ENCODE measurements at places on chromosomes 6 and 20.

DNA sequence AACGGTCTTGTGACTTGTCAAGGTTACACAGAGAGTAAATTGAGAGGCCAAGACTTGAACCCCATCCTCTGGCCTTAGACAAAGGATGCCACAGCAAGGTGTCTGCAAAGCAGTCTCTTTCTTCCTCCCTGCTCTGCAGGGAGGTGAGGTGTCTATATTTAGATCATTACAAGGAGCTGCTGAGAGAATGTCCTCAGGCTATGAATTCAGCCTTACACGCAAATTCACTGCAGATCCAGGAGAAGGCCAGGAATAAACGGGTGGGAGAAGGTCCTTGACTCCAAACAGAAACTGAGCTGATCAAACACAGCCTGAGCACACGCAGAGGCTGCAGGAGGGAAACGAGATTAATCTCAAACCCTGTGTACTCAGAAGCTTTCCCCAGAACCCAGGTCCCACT is 48.6 kb upstream of the PTPRT start:
- no peak for DNase-seq

- no peak for DNase-seq
These were observed 194.4 kb upstream of the TAB2 start for GRCh38 chr6:149122850-149123821.

DNA sequence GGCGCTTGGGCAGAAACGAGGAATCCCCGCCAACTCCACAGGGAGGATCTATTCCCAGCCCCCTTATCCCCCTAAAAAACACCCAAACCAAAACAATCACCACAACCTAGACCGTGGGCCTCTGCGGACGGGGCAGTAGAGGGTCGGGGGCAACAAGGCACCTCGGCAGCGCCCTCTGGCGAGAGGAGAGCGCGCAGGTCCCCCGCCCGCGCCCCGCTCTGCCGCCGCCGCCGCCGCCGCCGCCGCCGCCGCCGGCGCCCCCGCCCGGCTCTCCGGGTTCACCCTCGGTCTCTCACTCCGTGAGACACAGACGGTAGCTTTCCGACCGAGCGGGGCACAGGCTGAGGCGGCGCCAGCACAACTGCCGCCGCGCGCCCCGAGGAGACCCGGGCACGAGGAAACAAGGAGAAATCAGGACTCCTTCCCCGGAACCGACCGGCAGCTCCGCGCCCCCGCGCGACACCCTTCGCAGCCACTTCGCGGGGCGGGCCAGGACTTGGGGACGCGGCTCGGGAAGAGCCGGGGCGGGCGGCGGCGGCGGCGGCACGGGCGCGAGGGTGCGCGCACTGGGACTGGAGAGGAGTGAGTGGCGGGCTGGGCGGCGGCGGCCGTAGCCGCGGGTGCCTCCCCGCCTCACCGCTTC is at the start of gene SLC35F1:
Gene SLC35F1, plus strand, starts transcription at position 307 of the 643 bp plus-strand sequence.
- DNase-seq, result no peak

- DNase-seq, result no peak
These were observed 85.4 kb upstream of the HCRTR2 start for GRCh38 chr6:55088902-55089301.

DNA sequence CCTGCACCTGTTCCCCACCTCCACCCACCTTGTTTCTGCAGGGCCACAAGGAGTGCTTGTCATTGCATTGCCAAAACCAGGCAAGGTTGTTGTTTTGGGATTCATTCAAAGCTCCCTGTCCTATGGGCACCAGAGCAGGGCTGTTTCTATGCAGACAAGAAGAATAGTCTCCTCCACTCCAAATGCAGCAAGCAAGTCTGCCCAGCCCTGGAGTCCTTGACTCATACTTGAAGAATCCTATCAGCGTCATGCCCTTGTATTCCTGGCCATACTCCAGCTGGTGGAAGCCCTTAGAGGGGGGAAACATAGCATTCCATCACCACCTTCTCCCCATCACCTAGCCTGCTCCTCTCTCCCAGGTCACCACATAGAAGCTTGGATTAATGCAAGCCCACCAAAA is 145.3 kb upstream of the ECI2 start:
- DNase-seq, result no peak

GRCh38 chr6:132268209-132268608 is 133.1 kb downstream of the MOXD1 start:
- DNase-seq, result no peak

DNA sequence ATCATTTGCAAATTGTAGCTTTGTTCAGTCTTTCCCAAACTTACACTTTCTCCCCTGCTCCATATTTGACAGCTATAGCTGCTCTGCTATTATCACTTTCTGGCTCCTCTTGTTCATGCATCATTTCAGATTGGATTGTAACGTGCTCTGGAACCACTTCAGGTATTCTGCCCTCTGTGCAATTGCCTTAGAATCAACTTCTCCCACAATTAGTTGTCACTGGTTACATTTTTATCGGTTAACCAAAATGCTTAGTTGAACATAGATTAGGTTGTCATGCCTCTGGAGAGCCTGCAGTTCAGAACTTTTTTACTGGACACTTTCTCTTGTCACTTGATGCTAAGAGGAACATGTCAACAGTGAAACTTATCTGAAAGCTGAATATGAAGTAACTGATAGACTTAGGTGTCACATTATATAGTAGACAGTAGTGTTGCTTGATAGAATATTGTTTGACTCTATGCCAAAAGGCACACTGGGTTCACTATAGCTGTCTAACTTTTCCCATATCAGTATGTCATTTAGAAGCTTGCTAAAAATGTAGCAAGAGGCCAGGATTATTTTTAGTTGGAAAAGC is 127.7 kb upstream of the PTPRK start:
- no peak for DNase-seq

- DNase-seq, result no peak
These were observed 2.4 kb downstream of the TDP2 start for GRCh38 chr6:24664046-24664987.

- no peak for DNase-seq
These were observed 8.3 kb downstream of the NCR2 start for GRCh38 chr6:41343641-41344187.

DNA sequence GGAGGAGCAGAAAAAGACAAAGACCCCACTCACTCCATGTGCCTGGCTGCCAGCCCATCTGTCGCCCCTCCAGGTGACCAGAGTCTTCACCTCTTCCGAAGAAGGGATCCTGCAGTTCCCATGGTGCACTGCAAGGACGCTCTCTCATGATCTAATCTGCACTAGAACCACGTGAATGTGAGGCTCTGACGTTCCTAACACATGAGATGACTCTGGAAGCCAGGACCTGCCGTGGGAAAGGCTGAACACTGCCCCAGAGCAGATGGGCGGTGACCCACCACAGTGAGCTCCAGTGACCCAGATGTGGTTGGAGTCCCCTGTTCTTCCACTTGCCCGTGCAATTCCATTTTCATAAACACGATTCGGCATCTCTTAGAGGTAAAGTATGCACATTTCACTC is 39.6 kb upstream of the PDE10A start:
- DNase-seq, result no peak

DNA sequence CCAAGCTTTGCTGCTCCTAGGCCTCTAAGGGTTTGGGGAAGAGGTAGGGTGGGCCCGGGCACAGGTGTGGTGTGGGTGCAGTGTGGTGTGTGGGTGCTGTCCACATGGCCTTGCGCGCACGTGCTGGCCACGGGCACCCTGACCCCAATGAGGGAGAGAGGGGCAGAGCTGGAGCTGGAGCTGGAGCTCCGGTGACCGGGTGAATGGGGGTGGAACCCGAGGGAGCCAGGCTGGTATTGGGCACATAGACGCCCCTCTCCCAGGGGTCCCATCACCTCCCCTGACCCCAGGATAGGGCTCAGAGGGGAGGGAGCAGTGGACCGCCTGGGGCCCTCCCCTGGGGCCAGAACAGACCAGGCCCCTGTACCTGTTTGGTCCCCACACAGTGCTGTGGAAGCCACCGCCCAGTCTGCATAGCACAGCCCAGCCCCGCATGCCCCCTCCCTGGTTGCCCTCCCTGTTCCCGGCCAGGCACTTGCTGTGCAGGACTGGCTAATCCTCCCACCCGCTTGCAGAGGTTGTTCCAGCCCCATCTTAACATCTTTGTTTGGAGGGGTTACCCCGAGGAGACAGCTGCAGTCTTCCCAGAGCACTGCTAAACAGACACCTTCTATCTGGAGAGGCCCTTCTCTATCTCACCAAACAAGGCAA is 984 bp downstream of the ADAM33 start:
- no peak for DNase-seq

GRCh38 chr20:48910347-48910781 is 11.1 kb upstream of the ARFGEF2 start:
- DNase-seq, result no peak

GRCh38 chr6:44006123-44006871 is 121.0 kb downstream of the MRPL14 start:
- no peak for DNase-seq

GRCh38 chr6:159756508-159756907 is 5.3 kb upstream of the ACAT2 start:
- DNase-seq, result no peak

- no peak for DNase-seq
These were observed 44.2 kb upstream of the SLC9A8 start for GRCh38 chr20:49768204-49769047.

DNA sequence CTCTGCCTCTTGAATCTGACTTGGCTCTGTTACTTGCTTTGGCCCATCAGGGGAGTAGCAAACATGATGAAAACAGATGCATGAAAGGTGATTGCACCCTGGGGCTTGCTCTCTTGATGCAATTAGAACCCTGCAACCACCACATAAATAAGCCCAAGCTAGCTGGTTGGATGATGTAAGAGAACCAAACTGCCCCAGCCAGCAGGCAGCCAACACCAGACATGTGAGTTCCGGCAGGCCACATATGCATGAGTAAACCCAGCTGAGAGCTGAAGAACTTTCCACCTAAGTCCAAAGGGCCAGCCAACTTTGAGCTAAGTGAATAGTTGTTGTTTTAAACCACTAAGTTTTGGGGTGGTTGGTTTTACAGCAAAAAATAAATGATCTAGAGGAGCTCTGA is 268.4 kb downstream of the FARS2 start:
- DNase-seq, result no peak

- no peak for DNase-seq
These were observed 63.7 kb downstream of the C6orf118 start for GRCh38 chr6:165245701-165246100.

DNA sequence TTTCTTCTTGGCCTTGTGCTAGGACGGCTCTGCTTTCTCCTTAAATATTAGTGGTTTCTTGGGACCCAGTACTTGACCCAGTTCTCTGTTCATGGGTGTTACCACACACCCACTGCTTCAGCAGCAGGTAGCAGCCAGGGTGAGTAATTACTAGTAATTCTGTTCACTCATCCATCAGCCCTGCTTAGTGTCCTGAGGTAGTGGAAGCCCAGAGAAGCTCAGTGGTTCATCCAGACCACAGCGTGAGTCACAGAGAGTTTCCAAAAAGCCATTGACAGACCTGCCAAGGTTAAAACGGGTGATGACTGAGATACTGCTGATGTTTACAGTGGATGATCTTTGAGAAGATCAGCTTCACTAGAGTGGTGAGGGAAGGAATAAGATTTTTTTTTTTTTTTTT is 51.7 kb upstream of the HINT3 start:
- DNase-seq, result no peak

GRCh38 chr20:44302026-44302669 is 8.9 kb downstream of the FITM2 start:
- DNase-seq, result no peak

- DNase-seq, result no peak
These were observed 312.7 kb downstream of the LAMA2 start for GRCh38 chr6:129195643-129196042.

GRCh38 chr6:134753001-134753400 is 196.9 kb downstream of the ALDH8A1 start:
- no peak for DNase-seq

- no peak for DNase-seq
These were observed 1.8 kb downstream of the TCF21 start for GRCh38 chr6:133890711-133891148.

DNA sequence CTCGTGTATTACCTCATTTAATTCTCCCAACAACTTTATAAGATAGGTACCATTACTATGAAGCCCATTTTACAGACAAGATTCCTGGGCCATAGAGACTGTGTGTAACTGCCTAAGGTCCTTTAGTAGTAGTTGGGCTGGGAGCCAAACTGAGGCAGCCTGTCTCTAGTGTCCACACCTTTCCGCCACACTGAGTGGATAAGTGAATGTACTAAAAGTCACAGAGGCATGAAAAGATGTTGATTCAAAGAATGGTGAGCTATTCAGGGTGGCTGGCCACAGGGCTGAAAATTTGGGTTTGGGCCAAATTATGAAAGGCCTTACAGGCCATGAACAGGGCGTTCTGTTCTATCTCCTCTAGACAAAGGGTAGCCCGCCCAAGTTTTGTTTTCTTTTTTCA is 11.0 kb downstream of the CD24 start:
- no peak for DNase-seq

DNA sequence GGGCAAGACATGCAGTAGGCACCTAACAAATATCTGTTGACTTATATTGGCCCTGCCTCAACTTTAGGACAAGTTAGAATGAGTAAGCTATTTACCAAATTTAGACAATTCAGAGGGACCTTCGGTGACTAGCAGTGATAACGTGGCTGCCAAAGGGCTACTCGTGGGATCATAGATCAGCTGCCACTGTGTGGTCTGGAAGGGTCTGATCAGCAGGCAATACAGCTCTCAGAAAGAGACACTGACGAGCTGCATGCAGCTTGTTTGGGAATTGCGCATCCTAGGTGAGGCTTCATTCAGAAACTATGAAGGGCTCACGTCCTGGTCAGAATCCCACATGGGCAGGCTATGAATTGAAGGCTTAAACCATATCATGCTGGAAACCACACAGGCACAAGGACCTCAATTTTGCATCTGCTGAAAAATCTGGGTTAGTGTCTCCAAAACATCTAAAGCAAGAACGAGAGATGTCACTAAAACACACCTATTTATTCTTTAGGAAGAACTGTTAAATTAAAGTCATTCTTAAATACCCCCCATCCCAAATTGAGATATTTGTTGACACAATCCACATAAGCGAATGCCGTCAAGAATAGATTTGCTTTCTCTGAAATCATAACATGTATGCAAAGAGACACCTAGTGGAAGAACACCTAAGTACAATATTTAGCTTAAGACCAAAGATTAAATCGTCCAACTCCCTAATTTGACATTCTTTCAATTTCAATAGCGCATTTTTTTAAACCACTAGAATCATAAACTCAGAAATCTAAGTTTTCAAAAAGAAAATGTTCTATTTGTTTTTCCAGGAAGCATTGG is 79.6 kb downstream of the IPCEF1 start:
- DNase-seq, result no peak

GRCh38 chr20:8399947-8400346 is 267.9 kb downstream of the PLCB1 start:
- DNase-seq, result no peak

Measured in stimulated activated CD8-positive, alpha-beta memory T cell treated with anti-CD3 and anti-CD28 coated beads, Interleukin-15, amount 100 ng/mL, for 1 hour (primary cell).